ENCODE measurements at places on chromosomes 6 and 20. TPM values are rescaled to one million over a fixed set of nuclear protein-coding genes. Genes with fewer than 3 reads are reported as not detected.

The PCNA gene
- 182 TPM for total RNA-seq

The PTPRA gene
- 56.6 TPM for total RNA-seq

The KDM1B gene
- total RNA-seq = 27.1 TPM

The HLA-DRB5 gene
- not detected for total RNA-seq

The FBXO30 gene
- total RNA-seq = 9.5 TPM
